ENCODE measurements at places on chromosomes 16 and 17.

GRCh38 chr16:72220875-72221629 lies 49.1 kb upstream of the PMFBP1 start:
- DNase-seq, result no peak

- no peak for DNase-seq
Measured at GRCh38 chr16:73669535-73670274, 621.8 kb upstream of the ZFHX3 start.

GRCh38 chr17:64741038-64741641 lies 79.0 kb upstream of the SMURF2 start:
- DNase-seq, result no peak

DNA sequence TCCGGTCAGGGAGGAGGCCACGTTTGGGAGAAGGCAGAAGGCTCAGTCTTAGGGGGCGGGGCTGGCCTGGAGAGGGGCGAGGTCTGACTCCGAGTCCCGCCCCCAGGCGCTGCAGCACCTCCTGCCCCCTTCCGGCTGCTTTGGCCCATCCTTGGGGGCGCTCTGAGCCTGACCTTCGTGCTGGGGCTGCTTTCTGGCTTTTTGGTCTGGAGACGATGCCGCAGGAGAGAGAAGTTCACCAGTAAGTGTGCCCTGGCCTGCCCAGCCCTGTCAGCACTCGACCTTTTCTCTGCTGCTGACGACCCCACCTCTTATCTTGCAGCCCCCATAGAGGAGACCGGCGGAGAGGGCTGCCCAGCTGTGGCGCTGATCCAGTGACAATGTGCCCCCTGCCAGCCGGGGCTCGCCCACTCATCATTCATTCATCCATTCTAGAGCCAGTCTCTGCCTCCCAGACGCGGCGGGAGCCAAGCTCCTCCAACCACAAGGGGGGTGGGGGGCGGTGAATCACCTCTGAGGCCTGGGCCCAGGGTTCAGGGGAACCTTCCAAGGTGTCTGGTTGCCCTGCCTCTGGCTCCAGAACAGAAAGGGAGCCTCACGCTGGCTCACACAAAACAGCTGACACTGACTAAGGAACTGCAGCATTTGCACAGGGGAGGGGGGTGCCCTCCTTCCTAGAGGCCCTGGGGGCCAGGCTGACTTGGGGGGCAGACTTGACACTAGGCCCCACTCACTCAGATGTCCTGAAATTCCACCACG lies 1.5 kb downstream of the TNFRSF12A start:
- DNase-seq, result peak; percentile 56

- DNase-seq, result no peak
Measured at GRCh38 chr16:73670836-73671820, 623.2 kb upstream of the ZFHX3 start.

DNA sequence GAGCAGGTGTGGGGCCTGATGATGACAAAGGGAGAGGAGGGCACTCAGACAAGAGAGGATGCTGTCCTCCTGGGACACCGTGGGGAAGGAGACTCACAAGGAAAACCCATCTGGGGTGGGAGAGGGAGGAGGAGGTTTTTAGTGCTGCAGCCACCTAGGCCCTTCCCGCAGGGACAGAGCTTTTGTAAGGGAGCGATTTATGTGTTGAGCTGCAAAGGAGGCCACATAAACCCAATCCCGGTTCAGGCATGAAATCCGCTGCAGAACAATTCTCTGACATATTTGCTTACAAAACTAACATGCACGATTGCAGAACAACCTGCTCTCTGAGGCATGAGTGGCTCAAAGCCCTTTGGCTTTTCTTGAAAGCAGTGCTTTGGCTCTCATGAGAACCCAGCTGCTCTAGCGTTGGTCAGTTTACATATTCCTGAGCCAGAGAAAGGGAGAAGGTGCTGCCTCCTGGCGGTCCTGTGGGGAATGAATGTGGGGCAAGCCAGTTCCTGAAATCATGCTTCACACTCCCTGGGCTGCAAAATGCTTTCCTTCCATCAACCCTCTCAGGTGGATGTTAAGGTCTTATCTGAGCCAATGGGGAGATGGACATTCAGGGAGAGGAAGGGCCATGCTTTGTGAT lies 122.4 kb upstream of the NLRP1 start:
- DNase-seq, result peak; percentile 38

GRCh38 chr17:48333034-48333530 lies 96.9 kb downstream of the SKAP1 start:
- DNase-seq, result no peak

- DNase-seq, result no peak
Measured at GRCh38 chr16:73565263-73565662, 517.3 kb upstream of the ZFHX3 start.

DNA sequence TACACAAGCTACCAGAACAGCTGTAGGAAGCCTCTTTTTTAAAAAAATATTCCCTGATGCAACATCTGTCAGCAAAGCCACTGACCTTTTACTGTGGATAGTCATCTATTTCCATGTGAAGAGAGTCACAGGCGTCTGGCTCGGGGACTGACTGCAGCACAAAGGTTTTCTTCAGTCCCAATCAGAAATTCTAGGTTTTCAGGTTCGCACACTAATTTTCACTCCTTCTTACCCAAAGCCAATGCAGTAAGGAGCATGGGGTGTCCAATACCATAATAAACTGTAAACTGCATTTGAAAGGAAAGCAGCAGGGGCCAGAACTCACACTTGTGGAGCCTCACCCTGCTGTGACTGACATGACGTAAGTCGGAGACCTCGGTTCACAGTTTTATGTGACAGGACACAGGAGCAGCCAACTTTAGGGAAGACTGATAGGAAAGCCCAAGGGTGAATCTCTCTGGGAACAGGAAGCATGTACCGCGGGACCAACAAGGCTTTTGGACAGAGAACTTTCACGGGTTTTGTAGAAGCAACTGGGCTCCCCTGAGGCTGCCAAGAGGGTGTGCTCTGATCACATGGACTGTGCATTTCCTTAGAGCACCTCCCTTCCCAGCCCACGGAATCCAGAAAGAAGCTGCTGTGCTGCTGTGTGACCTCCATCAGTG lies 9.1 kb upstream of the TMEM100 start:
- no peak for DNase-seq
